KG1 (cell line): ENCODE measurements at places on chromosomes 1 and 21.

GRCh38 chr21:37455504-37455911 lies 88.9 kb downstream of the DYRK1A start:
- no peak for DNase-seq

DNA sequence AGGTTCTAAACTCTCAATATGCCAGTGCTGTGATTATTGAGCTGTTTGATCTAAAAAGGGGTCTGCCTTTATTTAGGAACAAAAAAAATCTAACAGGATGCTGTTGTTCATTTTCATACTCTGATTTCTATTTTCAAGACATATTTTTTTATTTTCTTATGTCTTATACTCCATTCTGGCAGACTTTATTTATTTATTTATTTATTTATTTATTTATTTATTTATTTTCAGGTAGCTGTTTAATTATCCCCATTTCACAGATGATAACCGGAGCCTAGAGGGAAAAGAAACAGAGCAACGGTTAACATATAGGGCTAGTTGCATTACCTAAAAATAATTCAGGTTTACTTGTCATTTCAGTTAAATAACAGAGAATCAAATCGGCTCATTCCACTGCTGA lies 174.4 kb downstream of the CENPF start:
- DNase-seq, result no peak

DNA sequence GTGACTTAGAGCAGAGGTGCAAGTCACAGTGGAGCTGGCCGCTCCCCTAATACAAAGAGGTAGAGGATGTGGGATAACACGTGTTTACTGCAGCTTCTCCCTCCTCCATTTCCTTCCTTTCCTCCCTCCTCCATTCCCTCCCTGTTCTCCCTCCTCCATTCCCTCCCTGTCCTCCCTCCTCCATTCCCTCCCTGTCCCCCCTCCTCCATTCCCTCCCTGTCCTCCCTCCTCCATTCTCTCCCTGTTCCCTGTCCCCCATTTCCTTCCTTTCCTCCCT lies 124.0 kb downstream of the CRYAA start:
- DNase-seq, result no peak

DNA sequence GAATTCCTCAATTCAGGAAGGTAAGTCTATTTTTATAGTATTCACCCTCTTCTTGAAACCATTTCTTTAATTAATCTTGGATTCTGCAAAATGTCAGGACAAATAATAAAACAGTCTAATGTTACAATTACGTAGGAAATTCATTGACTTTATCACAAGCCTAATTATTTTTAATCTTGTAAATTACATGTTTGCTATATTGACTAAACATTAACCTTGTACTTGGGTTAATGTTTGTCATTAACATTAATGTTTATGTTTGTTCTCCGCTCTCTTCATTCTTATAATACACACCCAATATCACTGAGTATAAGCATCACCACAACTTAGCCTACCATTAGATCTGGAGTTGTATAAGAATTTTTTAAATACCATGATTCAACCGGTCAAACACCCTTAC lies 2.8 kb downstream of the GCLM start:
- no peak for DNase-seq

DNA sequence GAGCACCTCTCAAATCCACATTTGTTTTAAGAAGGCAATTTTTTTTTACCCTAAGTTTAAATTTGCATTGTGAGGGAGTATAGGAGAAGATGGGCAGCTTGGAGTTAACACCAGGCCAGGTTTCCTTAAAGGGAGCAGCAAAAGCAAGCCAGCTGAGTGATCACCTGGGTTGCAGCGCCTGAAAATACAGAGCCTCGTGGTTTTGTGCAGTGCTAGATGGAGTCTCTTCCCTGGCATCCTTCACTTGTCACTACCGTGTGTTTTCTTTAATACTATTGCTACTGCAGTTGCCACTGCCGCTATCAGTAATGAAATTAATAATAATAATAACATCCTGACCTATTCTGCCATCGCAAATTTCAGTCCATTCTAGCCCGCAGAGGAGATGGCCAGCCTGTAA lies 35.2 kb upstream of the VAV3 start:
- no peak for DNase-seq

DNA sequence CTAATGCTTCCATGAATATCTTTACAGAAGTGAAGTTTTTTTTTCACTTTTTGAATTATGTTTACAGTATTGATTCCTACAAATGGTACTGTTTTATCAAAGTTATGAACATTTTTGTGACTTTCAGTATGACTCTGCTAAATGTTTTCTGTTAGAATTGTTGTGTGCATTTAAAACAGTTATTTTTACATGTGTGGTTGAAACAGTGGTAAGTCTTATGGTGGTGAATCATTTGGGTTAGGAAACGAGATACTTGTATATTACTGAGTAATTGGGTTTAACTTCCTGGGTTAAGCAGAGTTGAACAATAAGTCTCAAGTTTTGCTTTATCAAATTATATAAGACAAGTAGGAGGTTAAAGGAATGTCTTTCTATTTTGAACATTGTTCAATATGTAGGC lies 66.8 kb downstream of the VPS13D start:
- DNase-seq, result no peak

- no peak for DNase-seq
These were observed 192.9 kb upstream of the PTGFR start for GRCh38 chr1:78297836-78298235.

DNA sequence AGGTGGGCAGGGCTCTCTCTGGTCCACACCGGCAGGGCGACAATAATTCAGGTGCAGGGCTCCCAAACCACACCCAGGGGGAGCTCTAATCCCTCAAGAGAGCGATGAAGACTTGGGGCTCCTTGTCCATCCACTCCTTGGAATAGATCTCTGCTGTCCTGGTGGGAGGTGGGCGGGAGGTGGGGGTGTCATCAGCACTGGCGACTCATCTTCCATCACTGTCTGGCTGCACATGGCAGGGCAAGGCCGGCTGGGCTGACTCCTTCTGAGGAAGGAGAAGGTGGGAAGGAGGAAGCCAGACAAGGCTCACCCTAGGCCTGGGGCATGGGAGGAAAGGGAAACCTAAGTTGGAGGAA lies 29.3 kb downstream of the TNNT2 start:
- DNase-seq, result no peak

DNA sequence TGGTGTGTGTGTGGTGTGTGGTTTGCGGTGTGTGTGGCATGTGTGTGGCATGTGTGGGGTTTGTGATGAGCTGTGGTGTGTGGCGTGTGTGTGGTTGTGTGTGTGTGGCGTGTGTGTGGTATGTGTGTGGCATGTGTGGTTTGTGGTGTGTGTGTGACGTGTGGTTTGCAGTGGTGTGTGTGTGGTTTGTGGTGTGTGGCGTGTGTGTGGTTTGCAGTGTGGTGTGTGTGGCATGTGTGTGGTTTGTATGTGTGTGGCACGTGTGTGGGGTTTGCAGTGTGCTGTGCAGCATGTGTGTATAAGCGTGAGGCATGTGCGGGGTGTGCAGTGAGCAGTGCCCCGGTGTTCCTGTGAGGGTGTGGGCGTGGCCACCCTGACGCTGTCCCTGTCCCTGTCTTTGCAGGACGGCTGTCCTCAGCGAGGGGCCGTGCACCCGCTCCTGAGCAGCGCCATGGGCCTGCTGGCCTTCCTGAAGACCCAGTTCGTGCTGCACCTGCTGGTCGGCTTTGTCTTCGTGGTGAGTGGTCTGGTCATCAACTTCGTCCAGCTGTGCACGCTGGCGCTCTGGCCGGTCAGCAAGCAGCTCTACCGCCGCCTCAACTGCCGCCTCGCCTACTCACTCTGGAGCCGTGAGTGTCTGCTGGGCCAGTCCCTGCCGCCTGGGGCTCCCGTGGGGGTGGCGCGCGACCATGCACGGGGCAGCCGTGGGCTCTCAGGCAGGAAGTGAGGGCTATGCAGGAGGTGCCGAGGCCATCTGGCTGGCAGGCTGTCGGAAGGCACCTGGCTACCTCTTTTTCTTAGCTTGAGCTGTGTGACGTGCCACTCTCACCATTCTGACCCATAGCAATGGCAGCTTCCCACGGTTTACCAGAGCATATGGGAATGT lies 52.6 kb upstream of the TRAPPC10 start:
- DNase-seq, result no peak

DNA sequence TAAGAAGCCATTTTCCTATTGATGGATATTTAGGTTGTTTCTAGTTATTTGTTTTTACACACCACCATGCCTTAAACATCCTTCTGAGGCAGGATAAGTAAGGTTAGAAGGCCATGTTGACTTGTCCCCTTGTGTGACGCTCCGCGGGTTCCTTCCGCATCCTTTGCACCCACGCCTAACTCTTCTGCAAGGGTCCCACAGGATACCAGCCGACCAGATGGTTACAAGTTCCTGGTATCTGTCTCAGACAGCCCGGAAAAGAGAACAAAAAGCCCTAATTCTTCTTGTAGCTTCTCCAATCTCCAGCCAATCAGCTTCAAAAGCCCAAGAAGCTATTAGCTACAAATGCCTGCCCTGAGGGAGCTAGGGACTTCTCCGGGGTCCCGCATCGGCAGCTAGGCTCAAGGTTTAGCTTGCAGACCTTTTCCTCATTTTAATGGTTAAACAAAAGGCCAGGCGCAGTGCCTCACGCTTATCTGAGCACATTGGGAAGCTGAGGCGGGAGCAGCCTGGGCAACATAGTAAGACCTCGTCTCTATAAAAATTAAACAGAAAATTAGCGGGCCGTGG lies 4.9 kb upstream of the OTUD3 start:
- DNase-seq, result no peak

GRCh38 chr1:32538887-32539583 lies at the start of gene ZBTB8A:
Gene ZBTB8A, plus strand, starts transcription at chr1:32539427. Its CDS starts 53,505 bp downstream, at chr1:32592932.
- DNase-seq, result peak; percentile 25

GRCh38 chr1:91148641-91149069 lies 126.8 kb upstream of the ZNF644 start:
- no peak for DNase-seq

- DNase-seq, result peak; percentile 14
These were observed 36.0 kb downstream of the GPR3 start for GRCh38 chr1:27428316-27429028.

DNA sequence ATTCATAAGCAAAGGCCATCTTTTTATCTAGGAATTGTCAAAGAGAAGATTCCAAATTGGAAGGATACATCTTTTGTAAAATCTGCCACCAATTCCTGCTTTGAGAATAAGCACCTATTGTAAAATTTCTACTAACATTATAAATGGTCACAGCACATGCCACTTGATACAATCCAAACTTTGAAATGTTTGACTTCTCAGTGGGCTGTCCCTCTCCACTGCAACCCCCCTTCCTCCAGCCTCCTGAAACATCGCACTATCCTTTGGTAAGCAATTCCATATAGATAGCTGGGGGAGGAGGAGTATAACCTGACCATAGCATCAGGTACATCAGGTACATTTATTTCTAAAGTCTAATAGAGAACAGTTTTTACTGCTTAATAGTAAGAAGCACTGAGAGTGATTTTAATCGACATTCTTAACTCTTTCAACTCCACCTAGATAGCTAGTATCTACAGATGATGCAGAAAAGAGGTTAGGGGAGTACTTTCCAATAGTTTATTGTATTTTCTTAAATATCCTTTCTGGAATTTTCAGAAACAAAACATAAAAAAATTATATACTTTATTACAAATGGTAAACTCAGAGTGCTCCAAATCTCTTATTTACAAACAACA lies 2.9 kb downstream of the JUN start:
- no peak for DNase-seq

DNA sequence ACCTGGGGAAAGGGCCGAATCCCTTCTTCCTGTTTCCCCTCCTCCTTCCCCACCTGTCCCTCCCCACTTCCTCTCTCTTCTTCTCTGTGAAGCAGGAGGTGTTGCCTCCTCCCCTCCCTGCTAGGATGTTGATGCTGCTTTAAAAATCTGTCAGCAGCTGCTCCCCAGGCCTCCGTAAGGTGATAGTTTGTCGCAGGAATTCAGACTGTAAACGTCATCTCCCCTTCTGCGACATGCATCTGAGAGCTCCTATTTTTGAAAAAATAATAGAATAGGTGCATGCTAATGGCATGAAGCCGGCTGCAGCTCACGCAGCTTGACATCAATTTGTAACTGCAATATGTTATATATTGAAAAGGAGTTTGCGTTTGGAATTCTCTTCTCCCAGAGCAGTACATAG lies 70.1 kb downstream of the KAZN start:
- DNase-seq, result no peak

GRCh38 chr1:149977345-149977744 lies 33.2 kb downstream of the OTUD7B start:
- no peak for DNase-seq

DNA sequence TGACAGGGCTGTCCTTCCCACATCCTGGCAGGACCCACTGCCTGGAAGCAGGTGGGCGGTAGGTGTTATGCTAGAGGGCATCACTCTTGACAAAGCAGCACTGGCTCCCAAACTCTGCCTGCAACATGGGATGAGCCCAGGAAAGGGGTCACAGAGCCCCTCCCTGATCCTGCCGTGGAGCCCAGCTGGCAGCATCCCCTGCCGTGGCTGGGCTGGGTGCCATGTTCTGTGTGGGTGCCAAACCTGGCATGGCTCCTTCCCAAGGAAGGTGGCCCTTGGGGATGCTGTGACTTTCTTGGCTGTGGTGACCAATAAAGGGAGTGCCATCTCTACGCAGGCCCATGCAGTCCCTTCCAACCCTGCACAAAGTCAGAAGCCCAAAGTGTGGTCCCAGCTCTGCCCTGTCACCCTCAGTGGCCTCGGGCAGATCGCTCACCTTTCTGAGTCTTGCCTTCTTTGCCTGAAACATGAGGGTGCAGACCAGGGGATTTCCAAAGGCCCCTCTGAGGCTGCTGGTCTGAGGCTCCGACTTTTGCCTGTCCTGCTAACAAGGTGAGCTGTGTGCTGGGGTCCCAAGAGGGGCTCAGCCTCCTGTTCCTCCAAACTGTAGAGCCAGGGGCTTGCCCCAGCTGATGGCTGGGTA lies 6.0 kb downstream of the CDK18 start:
- DNase-seq, result no peak

DNA sequence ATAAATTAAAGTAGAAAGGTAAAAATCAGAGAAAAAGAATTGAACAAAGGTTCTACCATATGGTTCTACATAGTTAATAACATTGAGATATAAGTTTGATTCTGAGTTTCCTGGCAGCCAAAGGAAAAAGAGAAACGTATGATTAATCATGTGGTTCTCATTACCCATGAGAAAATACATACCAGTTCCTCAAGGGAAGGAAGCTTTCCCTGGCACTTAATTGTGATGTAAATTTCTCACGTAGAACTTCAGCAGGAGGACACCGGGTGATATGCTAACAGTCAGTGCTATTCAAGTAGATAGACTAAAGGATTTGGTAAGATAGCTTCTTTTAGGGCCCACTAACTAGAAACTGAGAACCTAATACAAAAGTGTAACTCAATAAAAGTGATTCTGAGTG lies 218.5 kb downstream of the NFIA start:
- no peak for DNase-seq
